ENCODE measurements at places on chromosomes 13 and 19.

GRCh38 chr19:4531562-4532165, 3.4 kb downstream of the PLIN5 start:
- DNase-seq: no peak

- DNase-seq: no peak
Observed at GRCh38 chr13:81058211-81058915, 717.4 kb upstream of the SPRY2 start.

DNA sequence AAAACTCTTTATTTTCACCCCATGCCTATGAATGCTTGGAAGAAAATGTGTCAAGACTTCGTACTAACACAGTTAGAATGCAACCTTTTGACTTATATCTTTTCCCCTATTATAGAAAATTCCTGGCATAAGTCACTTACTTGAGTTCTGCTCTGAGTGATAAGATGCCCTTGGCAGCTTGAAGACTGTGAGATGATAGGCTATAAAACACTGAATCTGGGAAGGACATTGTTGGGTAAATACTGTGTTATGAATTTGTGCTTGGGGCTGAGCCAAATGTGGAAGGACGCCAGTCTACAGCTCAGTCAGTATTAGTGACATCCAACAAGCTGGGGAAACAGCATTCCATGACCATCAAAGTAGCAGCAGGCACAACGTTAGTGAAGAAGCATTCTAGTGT, 368.0 kb upstream of the SGCG start:
- no peak for DNase-seq

- DNase-seq: no peak
Observed at GRCh38 chr13:67505376-67505775, 275.2 kb upstream of the PCDH9 start.

DNA sequence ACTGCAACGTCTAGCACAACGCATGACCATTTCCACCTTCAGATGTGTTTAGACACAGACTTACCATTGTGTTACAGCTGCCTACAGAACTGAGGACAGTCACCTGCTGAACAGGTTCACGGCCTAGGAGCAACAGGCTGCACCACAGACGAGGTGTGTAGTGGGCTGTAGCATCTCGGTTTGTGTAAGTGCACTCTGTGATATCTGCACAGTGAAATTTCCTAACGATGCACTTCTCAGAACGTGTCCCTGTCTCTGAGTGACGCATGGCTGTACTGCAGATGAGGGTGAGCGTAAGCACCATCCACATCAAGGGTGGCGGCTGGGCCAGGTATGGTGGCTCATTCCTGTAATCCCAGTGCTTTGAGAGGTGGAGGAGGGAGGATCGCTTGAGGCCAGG, 15.2 kb downstream of the DCUN1D2 start:
- no peak for DNase-seq

DNA sequence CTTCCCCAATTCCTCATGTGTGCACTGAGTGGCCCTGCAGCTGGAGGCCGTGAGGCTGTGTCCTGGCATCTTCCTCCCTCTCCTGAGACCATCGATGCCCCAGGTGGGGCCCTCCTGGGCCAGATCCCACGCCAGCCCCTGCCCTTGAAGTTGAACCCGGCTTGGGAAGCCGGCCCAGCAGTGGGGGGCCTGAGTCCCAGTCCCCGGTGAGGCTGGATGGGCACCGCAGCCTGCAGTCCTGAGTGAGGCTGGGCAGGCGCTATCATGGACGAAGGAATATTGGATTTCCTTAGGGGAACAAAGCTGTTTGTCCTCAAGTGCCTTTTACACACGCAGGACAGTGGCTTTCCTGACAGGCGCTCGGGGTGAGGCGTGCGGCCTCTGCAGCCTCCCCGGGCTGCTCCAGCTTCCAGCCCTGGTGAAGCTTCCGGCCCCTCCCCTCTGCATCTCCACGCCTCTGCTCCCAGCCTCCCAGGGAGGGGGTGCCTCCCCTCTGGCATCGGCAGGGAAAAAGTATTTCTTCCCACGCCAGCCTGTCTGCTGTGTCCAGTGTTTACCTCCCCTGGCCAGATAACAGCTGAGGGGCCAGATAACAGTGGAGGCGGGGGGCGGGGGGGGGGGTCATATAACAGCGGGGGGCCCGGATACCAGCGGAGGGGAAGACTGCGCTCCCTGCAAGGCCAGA, 159.5 kb downstream of the KDM4B start:
- DNase-seq: no peak

GRCh38 chr13:51559946-51560735, 24.1 kb upstream of the WDFY2 start:
- DNase-seq: no peak

DNA sequence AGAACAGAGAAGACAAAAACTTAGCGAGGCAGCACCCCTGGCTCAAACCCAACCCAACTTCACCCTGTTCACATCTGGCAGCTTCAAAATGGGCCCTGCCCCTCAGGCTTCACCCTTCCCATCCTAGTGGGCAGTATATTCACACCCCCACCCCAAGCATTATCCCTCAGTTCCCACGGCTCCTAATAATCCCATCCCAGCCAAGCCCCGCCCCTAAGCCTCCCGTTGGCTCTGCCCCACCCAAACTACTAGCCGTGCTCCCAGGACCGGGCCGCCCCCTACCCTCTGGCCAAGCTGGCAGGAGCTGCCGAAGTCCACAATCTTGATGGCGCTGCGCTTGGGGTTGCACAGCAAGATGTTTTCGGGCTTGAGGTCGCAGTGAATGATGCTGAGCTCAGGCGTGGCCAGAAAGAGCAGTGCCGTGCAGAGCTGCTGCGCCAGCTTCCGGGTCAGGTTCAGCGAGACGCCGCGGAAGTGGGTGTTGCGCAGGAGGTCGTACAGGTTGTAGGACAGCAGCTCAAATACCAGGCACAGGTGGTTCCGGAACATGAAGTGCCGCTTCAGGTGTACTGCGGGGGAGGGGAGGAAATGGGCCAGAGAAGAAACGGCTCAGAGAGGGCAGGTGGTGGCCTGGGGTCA, 5.8 kb downstream of the DYRK1B start:
- DNase-seq: no peak

DNA sequence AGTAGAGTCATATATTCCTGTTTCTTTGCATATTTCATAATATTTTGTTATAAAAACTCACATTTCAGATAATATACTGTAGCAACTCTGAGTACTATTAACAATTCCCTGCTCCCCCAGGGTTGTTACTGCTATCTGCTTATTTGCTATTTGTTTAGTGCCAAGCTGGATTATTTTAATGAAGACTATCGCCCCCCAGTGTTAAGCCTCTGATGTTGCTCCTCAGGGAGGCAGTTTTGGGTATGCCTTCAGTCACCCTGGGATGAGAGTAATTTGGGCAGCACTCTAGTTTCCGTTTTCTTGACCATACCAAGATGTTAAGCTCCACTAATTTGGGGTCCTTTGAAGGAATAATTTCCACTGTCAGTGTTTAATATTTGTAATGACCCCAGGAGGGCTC, 46.0 kb downstream of the MICU2 start:
- no peak for DNase-seq

Measured in activated CD8-positive, alpha-beta memory T cell treated with anti-CD3 and anti-CD28 coated beads for 1 hour (primary cell).